Right kidney (tissue), 9 donors: ENCODE measurements at places on chromosomes 6 and 20.
A peak's percentile ranks its signal among the peaks of the same experiment; 100 is the strongest.

DNA sequence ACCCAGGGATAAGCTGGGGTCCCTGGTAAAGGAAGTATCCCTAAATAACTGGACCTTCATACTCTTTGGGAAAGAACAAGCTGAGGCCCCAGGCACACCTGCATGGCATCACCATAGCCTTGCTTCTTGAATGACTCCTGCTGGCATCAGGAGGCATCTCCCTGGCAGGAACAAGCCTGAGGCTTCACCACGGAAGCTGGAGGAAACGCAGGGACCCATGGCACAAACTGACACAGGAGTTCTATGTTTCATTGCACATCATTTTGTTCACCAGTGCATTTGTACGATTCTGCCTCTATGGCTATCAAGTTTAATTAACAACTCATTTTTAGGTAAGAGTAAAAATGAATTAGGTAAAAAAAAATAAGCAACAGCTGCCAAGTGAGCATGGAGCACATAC is 619 bp upstream of the PDE7B start:
- no peak for DNase-seq

DNA sequence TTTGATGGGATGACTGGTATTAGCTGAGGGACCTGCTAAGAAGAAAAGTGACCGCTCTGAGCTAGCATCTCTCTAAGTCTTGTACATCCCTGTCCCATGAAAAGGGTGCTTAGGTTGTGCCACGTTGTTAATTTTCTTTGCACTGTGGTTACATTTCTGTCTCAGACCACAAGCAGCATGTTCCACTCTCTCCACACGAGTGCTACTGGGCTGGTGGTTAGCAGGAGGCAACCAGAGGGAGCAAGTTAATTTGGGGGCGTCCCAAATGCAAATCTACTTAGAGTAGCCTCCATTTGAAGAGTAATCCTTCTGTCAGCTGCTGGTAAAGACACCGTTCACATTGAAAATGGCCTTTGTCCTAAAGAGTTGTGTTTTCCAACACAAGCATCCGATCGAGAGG is 3.4 kb upstream of the SCML4 start:
- no peak for DNase-seq

DNA sequence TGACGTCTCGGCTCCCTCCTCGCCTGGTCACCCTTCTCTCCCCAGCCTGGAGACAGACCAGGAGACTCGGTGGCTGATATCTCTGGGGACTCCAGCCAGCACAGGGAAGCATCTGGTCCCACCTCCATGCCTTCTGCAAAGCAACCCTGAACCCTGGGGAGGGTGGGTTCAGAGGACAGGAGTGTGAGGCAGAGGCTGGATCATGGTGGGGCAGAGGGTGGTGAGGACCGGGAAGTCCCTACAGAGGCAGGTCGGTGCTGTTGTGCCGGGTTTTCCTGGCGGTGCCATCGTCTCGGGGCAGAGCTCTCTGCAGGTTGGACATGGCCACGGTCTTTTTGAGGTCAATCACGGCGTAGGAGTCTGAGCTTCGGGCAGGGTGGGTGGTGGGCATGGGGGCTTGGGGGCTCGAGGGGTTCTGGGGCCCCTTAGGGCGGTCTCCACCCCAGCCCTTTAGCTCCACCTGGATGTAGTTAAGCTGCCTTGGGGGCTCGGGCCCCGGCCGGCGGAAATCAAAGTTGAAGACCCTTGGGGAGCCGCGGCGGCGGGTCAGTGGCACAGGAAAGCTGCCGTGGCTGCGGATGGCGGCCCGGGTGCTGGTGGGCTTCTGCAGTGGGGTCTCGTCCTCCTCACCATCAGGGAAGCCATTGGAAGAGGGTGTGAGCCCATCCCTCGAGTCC is 9.2 kb downstream of the FRS3 start:
- DNase-seq = no peak

- no peak for DNase-seq
These were observed 6.3 kb upstream of the CSNK2A1 start for GRCh38 chr20:549722-550496.

GRCh38 chr6:96864216-96865054 is 27.2 kb upstream of the GPR63 start:
- DNase-seq = no peak

GRCh38 chr6:116836606-116837342 is 7.9 kb upstream of the GPRC6A start:
- DNase-seq = no peak

DNA sequence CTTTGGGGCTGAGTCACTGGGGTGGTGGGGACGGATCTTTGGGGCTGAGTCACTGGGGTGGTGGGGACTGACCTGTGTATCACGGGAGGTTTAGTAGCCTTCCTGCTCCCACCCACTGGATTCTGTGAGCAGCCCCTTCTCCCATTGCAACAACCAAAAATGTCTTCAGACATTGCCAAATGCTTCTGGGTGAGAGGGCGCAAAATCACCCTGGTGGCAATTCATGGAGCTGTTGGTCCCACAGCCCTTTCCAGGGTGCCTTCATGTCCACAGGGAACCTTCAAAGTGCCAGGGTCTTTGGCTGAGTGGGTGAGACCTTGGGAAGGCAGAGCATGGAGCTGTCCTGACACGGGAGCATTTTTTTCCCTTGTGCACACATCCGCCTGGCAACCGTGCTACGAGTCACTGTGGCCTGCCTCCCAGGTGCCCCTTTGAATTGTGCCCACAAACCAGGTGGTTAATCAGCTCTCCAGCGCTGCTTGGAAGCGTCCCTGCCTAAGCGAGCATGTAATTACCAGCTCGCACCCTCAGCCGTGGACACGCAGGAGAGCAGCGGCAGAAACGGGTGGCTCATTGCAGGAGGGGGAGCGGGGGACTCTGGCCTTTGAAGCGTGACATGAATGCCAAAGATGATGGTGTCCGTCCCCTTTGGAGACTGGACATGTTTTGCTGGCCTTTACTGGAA is 27.4 kb upstream of the APCDD1L start:
- DNase-seq = no peak

- no peak for DNase-seq
These were observed 61.7 kb downstream of the UTRN start for GRCh38 chr6:144346719-144347447.

DNA sequence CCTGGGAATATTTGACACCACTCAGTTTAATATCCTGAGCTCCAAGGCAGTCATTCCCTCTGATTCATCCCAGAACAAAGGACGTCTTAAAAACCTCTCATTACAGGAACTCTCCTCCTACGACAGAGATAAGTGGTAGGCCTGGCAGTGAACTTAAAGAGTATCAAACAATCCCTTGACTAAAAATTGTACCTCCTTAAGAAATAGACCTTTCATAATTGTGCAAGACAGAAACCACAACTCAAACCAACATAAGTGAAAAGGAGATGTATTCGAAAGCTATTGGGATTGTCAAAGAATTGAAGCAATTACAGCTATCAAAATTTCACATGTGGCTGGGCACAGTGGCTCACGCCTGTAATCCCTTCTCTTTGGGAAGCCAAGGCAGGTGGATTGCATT is 19.1 kb upstream of the BNIP5 start:
- no peak for DNase-seq

- no peak for DNase-seq
These were observed 62.1 kb downstream of the BMP2 start for GRCh38 chr20:6829510-6830116.

- peak; percentile 6 for DNase-seq
These were observed 149.5 kb downstream of the DOK5 start for GRCh38 chr20:54624706-54625390.

- DNase-seq = no peak
These were observed 31.0 kb upstream of the MRPS18A start for GRCh38 chr6:43718387-43719105.

GRCh38 chr20:37670351-37670791 is 23.5 kb upstream of the CTNNBL1 start:
- DNase-seq = no peak

DNA sequence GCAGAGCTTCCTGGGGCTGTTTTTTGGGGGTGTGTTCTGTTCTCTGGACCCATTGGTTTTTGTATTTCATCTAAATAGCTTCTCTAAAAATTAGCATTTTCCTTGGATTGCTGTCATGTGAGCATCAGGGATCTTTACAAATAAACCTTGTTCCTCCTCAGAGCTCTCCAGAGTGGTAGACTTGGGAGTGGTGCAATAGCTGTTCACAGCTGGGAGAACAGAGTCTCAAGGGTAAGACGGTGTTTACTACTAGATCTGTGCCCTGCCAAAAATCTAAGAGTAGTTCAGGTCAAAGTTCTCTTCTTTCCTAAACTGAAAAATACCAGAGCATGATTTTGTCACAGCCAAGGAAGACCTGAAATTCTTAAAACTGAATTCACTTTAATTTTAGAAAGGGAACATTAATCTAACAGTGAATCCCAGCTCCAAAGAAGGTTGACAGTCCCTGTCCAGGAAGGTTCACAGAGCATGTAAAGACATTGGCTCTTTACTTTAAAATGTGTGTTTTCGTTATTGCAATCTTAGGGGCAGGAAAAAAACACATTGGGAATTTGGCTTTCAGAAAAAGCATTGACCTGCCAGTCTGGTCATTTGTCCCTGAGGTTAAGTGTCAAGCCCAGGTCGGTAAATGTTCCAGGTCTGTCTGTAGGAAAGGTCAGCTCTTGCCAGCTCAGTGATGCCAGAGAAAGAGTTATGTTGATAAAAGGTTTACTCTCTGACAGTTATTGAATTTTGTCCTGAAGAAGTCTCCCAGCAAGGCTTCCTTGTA is 43.3 kb downstream of the VAPB start:
- no peak for DNase-seq

DNA sequence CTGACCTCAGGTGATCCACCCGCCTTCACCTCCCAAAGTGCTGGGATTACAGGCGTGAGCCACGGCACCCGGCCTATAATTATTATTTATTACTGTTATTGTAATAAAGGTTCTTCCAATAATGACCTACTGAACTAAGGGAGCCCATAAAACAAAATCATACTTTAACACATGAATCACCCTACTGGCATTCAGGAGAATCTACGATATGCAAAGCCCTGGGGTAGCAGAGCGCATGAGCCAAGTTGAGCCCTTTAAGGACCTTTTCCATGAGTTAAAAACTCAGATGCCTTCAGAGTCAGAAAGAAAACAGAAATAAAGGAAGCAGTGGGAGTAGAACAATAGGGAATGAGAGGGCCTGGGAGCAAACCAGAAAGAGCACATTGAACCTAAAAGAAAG is 41.5 kb downstream of the SNRPB start:
- DNase-seq = no peak

DNA sequence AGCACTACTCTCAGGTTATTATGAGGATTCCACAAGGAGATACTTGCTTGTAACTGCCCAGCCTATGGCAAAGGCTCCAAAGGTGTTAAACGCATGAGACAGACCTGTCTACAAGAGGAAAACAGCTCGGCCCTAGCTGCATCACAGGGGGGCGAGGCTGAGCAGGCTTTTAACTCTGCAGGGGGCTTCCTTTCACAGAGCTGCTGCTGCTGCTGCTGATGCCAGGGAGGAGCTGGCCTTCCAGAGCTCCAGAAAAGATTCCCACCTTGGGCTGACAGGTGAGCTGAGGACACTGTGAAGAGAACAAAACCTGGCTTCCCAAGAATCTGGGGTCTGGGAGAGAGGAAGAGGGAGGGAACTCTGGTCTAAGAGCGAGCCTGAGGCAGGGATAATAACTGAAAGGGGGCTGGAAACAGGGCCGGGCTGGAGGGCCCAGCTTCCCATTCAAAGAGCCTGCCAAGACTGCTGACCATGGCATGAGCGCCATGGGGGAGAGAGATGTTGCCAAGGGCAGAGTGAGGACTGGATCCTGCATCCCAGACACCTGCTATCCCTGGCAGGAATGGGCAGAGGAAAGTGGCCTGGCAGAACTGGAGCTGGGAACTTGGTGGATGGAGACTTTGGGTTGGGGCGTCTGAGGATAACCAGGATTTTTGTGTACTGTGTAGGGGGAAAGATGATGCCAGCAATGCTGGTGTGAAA is 211.1 kb upstream of the LRFN2 start:
- DNase-seq = no peak

GRCh38 chr20:7411075-7411474 is 529.2 kb downstream of the HAO1 start:
- no peak for DNase-seq

DNA sequence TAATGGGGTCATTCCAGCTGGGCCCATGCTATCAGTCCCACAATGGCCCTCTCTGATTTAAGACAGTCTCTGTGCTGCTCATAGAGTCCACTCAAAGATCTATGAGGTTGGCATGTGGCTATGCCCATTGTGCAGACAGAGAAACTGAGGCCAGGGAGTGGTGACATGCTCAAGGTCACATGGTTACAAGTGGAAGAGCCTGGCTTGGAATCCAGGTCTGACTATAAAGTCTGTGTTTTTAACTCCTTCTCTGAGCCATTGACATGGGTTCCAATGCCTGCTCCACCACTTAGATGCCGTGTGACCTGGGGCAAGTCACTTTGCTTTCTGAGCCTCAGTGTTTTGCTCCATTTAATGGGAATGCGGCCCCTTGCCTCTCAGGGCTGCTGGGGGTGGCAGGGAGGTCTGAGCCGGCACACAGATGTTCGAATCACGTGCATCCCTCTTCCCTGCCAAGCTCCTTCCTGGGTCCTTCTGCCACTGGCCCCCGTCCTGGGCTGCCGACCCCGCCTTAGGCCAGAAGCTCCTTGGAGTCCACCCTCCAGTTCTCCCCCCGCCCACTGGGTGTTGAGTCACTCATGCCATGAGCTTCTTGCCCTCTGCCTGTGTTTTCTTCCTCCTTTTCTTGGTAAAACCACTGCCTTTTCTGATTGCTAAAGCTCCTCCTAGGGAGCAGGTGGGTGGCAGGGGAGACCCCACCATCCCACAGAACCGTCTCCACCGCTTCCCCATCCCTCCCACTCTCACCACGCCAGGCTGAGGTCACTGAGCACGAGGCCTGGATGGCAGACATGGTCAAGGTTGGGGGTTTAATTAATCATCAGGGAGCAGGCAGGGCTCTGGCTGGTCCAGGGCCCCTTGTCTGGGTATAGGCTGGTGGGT is 35.7 kb downstream of the CEBPB start:
- no peak for DNase-seq

- no peak for DNase-seq
These were observed 6.9 kb downstream of the RPS21 start for GRCh38 chr20:62393830-62394229.

GRCh38 chr6:119444642-119445557 is 95.3 kb upstream of the MAN1A1 start:
- DNase-seq = no peak

- peak; percentile 57 for DNase-seq
These were observed 20.5 kb downstream of the PTK7 start for GRCh38 chr6:43096451-43097097.

GRCh38 chr6:168031411-168031971 is 34.0 kb downstream of the KIF25 start:
- no peak for DNase-seq

DNA sequence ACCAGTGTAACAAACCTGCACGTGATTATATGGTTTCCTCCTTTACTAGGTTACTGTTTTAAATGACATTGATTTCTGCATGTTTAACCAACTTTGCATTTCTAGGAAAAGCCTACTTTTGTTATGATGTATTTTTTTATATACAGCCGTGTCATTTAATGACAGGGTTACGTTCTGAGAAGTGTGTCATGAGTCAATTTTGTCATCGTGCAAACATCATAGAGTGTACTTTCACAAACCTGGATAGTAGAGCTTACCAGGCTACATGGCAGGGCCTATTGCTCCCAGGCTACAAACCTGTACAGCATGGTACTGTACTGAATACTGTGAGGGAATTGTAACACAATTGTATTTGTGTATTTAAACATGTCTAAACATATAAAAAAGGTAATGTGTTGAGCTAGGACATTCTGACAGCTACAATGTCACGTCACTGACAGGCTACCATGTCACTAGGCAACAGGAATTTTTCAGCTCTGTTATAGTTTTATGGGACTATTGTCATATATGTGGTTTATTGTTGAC is 205.3 kb downstream of the PRL start:
- DNase-seq = no peak
